ENCODE measurements at places on chromosomes 11 and 22. TPM values are rescaled to one million over a fixed set of nuclear protein-coding genes. Genes with fewer than 3 reads are reported as not detected.

Gene OPCML
- total RNA-seq: 1.6 TPM

Gene OR5P2
- total RNA-seq: not detected

Gene CRYBA4
- not detected for total RNA-seq

Gene PTPRCAP
- 0.32 TPM for total RNA-seq

Gene MORC2
- total RNA-seq: 14.5 TPM

Gene FGF4
- not detected for total RNA-seq

Gene KCNE3
- total RNA-seq: 1.8 TPM

Gene APOBEC3A
- not detected for total RNA-seq

Gene CNIH2
- 0.16 TPM for total RNA-seq

Gene CRYBB2
- not detected for total RNA-seq

Gene NRXN2
- total RNA-seq: 107 TPM

Gene ACER3
- 50.8 TPM for total RNA-seq

Gene MS4A14
- not detected for total RNA-seq

Gene MS4A8
- not detected for total RNA-seq

Gene PANX3
- not detected for total RNA-seq

Gene TUBA8
- total RNA-seq: 1.5 TPM

Gene SLC22A6
- not detected for total RNA-seq

Gene RASGRP2
- 1.3 TPM for total RNA-seq

Gene BBOX1
- under 0.01 TPM for total RNA-seq

Gene CARNS1
- total RNA-seq: 0.16 TPM

Gene OR4B1
- not detected for total RNA-seq

Gene OR5AR1
- total RNA-seq: not detected

Gene MIAT
- total RNA-seq: 1.8 TPM

Gene DEFB131B
- not detected for total RNA-seq

Gene IGSF22
- total RNA-seq: not detected

Gene RAB36
- 10.8 TPM for total RNA-seq

Gene SLC22A8
- total RNA-seq: not detected

Gene MRGPRE
- not detected for total RNA-seq

Gene SLC29A2
- total RNA-seq: 0.81 TPM

Gene REXO2
- total RNA-seq: 118 TPM

Gene TSSK2
- total RNA-seq: not detected

Gene KIAA1671
- 4.9 TPM for total RNA-seq

Gene PAX6
- total RNA-seq: 0.32 TPM

Gene THAP12
- total RNA-seq: 43.2 TPM

Gene C11orf87
- not detected for total RNA-seq

Gene CDC45
- total RNA-seq: 0.36 TPM

Gene MMP12
- 0.97 TPM for total RNA-seq

Gene SLN
- total RNA-seq: not detected

Gene SREBF2
- 98.8 TPM for total RNA-seq

Gene SLC37A2
- 0.49 TPM for total RNA-seq

Gene PATE4
- not detected for total RNA-seq

Gene RAG2
- total RNA-seq: not detected

Gene PAMR1
- 40.1 TPM for total RNA-seq

Gene STK33
- total RNA-seq: 0.49 TPM

Gene NXPE4
- total RNA-seq: not detected

Gene KRTAP5-9
- 0.16 TPM for total RNA-seq

Gene CSNK2A3
- 1.9 TPM for total RNA-seq

Gene MIOX
- total RNA-seq: not detected

Gene MUC5AC
- total RNA-seq: not detected
